NCI-H187 (cell line): ENCODE measurements at places on chromosomes 2 and 18.

DNA sequence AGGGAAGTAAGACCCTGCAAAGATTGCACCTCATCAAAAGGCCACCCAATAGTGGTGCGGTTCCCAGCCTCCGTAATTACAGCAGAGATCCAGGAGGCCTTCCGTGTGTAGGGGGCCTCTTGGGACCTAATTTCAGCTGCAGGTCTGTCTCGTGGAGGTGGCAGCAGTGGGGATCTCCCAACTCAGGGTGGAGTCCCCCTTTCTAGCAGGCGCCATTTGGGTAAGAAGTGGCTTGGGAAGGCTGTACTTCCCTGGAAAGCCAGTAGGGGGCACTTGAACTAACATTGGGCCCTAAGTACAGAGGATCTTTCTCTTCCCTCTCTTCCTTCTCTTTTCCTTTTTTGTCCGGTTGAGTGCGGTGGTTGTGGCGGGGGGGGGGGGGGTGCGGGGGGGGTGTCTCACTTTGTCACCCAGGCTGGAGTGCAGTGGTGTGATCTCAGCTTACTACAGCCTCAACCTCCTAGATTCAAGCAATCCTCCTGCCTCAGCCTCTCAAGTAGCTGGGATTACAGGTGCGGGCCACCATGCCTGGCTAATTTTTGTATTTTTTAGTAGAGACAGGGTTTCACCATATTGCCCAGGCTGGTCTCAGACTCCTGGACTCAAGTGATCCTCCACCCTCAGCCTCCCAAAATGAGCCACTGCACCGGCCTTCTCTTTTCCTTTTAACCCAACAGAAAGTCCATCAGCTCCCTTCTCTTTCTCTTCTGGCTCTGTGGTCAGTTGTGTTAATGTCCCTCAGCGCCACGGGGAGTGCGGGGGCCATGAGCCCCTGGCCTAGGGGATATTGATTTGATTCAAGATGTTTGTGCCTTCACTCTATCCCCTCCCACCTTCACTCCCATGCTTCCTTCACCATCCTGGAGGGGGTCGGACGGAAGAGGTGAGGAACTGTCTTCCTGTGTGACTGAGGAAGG, 32.0 kb downstream of the CENPO start:
- DNase-seq = no peak

DNA sequence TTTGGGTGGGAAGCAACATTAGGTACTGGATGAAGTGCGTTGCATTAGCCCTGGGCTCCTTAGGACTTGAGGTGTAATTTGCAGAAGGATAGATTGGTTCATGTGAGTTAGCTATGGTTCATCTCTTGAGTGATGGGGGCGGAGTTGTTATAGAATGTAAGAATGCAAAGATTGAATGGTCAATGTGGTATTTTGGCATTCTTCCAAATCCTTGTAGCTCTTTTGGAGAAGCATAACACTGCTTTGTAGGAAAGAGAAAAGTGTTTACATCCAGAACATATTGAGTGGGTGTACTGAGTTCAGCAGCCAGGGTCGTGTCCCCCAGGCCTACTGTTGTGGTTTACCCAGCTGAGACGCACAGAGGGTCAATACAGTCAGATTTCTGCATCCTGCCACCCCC, 173.5 kb downstream of the FMNL2 start:
- no peak for DNase-seq

- no peak for DNase-seq
These were observed 214.1 kb downstream of the AGPS start for GRCh38 chr2:177606636-177607035.

GRCh38 chr2:96699021-96699420, 40.8 kb downstream of the LMAN2L start:
- DNase-seq = no peak

DNA sequence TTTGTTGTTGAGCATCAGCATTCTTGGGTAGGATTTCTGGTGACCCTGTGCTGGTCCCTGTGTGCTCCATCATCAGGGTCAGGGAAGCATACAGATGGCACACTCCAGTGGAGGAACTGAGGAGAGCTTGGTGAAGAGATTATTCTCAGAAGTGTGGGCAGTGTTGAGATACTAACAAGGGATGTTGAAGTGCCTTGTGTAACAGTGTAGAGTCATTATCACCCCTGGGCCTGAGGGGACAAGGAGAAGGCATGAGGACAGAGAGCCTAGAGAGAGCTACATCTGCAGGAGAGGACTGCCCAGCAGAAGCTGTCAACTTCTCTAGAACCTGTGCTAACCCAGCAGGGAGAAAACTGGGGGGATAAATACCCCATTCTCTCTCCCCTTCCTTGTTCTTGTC, 189.0 kb downstream of the PLCL1 start:
- DNase-seq = no peak

GRCh38 chr2:39563572-39563971, 102.1 kb upstream of the TMEM178A start:
- no peak for DNase-seq

DNA sequence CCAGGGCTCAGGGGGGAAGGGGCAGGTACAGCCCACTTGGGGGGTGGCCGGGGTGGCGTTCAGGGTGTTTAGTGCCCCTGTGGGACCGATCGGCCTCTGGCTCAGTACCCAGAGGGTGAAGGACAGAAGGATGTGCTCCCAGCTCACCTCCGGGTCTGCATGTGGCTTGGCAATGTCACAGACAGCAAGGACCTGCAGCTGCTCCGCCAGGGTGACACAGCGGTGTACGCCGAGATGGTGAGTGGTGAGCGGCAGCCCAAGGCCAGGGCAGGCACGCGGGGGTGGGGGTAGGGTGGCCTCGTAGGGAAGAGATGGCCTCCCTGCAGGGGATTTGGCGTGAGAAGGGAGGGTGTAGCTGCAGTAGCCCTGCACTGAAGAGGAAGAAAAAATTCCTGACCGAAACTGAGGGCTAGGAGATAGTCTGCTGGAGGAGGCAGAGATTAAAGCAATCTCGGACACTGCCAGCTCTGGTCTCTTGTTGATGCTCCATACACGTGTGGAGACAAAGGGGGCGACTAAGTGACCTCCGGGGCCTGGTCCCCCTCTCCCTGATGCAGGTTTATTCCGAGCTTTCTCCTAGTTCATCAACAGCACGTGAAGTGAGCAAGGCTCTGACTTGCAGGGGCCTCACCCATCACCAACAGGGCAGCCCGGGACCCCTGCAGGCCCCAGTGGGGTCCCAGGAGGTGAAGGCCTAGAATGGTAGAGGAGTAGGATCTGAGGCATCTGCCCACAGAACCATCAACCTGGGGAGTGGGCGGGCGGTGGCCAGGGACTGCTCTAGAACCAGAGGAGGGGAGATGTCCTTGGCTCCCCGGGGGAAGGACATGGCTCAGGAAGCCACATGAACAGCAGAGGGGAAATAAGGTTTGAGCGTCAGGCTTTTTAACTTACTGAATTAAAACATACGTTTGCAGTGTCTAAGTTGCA, 45.4 kb downstream of the FER1L5 start:
- no peak for DNase-seq

DNA sequence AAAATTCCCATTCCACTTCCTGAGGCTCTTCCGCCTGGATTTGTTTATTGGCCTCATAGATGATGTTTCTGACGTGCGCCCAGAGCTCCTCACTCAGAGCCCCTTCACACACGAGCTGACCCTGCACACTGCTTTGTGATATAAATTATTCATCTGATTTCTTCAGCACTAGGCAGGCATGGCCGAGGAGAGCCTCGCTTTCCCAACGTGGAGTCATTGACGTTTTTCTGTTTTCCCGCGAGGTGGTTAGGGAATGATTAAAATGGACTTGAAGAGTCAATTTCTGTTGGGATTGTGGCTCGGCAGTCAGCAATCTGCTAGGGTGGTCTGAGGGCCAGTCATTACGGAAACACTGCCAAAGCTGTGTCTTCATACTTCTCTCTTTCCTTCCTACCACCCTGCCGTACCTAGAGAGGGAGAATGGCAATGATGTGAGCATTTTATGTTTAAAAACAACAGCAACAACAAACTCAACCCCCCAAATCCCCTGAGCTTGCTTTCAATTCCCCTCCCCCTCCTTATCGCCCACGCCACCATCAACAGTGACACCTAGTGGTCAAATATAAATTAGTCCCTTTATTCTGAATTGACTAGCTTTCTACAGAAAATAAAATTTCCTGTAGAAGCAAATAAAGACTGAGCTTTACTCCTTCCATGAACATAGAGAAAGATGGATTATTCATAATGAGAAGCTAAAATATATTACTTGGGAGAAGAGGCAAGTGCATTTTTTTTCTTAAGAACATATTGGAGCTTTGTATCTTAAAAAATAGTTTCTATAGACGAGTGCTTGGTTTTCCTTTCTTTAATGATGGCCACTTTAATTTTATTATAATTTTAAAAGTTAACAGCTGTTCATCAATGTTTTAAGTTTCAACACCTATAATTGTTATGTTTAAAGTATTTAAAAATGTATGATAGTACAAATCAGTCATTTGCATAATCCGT, 285.1 kb downstream of the MTX2 start:
- DNase-seq = peak; percentile 67

- DNase-seq = no peak
These were observed 74.8 kb upstream of the ZNF516 start for GRCh38 chr18:76569644-76570419.
